ENCODE measurements at places on chromosomes 5 and 9.

- H3K36me3 ChIP-seq, result no peaks in the 10 kb centered on the region
- no peak for DNase-seq
- H3K4me1 ChIP-seq, result no peaks in the 10 kb centered on the region
- no peaks in the 10 kb centered on the region for H3K27me3 ChIP-seq
Measured at GRCh38 chr5:12896086-12896485, 991.8 kb upstream of the CTNND2 start.

- no peaks in the 10 kb centered on the region for H3K36me3 ChIP-seq
- H3K4me1 ChIP-seq, result no peaks in the 10 kb centered on the region
- no peak for DNase-seq
- no peak overlapping the region for H3K27ac ChIP-seq
- H3K4me3 ChIP-seq, result no peak overlapping the region
- no peaks in the 10 kb centered on the region for H3K27me3 ChIP-seq
Measured at GRCh38 chr5:32848681-32849080, 137.6 kb downstream of the NPR3 start.

DNA sequence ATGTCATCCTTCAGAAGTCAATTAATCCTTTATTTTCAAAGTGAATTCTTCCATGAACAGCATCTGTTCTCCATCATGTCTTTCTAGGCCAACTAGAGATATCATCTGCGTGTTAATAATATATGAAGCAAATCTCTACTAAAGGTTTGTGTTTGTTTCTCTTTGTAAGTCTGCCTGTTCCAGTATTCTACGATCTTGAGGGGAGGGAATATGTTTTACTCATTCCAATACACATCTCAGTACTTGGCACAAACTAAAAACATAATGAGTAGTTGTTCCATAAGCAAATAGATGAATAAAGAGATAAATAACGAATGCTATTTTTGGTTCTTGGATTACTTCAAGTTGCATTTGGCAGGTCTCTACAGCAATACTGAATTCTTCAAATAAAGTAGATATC, 470.7 kb upstream of the GRIN3A start:
- no peaks in the 10 kb centered on the region for H3K27me3 ChIP-seq
- no peak overlapping the region for H3K27ac ChIP-seq
- no peaks in the 10 kb centered on the region for H3K36me3 ChIP-seq

DNA sequence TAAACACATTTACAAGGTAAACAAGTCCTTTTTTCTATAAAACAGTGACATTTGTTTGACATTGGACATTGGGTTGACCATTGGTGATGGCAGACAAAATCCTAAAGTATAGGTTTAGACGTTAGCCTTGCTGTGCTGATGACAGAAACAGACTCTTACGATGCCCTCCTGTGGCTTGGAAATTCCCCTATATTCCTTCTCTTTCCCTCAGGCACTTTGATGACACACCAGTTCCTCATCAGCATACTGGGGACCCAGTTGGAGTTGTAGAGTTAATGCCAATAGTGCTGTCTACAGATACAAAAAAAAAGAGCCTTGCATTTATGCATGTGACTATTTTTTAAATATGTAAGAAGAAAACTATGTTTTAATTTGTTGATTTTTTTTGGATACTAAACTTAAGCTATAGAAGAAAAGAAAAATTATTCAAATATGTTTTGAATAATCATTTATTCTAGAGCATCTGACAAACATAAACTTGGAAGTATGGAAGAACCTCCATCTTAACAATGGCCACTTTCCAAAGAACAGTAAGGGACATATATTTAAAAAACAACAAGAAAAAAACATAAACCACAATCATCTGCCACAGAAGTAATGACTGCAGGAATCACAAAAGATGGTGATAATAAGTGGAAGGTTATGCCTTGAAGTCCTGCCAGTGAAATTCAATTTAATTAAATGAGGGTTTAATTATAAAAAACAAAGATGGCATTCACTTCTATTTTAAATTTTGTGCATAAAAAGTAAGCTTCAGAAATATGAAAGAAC, 75.6 kb upstream of the SNCAIP start:
- H3K27ac ChIP-seq, result no peak overlapping the region
- H3K36me3 ChIP-seq, result no peaks in the 10 kb centered on the region
- no peak overlapping the region for H3K4me3 ChIP-seq

GRCh38 chr9:111436571-111436970, 47.6 kb downstream of the ECPAS start:
- no peak for DNase-seq
- H3K27ac ChIP-seq, result no peak overlapping the region
- no peaks in the 10 kb centered on the region for H3K4me1 ChIP-seq
- peaks cover 29% of the 10 kb centered on the region for H3K36me3 ChIP-seq

DNA sequence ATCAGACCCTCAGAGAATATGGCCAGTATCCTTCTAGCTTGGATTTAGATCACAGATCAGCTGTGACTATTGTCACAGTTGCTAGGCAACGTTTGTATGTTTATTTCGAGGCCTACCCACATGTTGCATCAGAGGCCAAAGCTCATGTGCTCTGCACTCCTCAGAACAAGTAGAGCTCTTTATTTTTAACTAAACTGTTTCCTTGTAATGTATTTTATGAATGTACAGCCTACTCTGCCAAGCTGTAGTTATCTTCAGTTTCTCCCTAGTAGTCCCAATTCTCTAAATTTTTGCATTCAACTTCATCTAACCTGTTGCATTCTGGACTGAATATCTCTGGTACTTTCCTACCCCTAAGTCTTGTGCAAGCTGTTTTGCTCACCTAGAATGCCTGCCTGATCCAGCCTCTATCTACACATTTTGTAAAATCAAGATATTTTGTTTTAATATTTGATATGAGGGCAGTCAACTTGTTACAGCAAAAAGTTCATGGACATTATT, 52.8 kb downstream of the CAST start:
- no peaks in the 10 kb centered on the region for H3K27me3 ChIP-seq
- peak; percentile 16 for DNase-seq
- H3K4me1 ChIP-seq, result peaks cover 29% of the 10 kb centered on the region
- H3K27ac ChIP-seq, result peak overlapping the region; percentile 63

GRCh38 chr9:17752021-17752420, 173.2 kb downstream of the SH3GL2 start:
- DNase-seq, result no peak
- H3K4me1 ChIP-seq, result no peaks in the 10 kb centered on the region
- no peak overlapping the region for H3K4me3 ChIP-seq
- no peaks in the 10 kb centered on the region for H3K27me3 ChIP-seq

GRCh38 chr9:124014211-124014955, 2.8 kb downstream of the LHX2 start:
- H3K27ac ChIP-seq, result no peak overlapping the region
- peaks cover 8% of the 10 kb centered on the region for H3K36me3 ChIP-seq
- DNase-seq, result no peak
- peaks cover 56% of the 10 kb centered on the region for H3K27me3 ChIP-seq
- peaks cover 60% of the 10 kb centered on the region for H3K4me1 ChIP-seq

DNA sequence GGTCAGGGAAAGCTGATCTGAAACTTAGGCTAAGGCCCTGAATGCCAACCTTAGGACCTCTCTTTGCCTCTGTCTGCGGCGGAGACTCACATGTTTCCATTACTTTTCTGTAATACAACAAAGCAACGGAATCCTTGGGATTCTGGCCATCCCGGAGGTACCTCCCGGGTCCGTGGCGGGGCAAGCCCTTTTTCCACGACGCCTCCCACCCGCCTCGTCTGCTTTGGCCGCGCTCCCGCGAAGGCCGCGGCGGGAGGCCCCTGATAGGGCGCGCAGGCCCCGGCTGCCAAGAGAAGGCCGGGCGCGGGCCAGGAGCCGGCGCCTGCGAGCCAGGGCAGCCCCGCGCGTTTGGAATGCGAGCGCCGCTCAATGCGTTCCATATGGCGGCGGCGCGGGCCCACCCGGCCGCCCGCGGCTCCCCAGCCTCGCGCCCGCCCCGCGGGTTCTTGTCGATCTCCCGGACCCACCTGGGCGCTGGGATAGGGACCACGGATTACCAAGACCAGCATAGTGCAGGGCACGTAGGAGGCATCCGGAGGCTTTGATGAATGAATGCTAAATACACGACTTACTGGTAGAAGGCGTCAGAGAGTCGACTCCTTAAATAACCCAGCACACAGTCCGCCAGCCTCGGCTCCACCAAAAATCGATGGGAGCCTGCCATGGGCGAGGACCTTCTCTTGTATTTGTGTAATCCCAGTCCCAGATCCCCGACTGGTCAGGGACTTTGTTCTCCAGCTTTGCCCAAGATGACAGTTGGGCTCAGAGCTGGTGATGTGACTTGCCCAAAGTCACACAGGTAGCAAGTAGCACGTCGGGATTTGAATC, 17.5 kb upstream of the PHF19 start:
- H3K4me3 ChIP-seq, result no peak overlapping the region

DNA sequence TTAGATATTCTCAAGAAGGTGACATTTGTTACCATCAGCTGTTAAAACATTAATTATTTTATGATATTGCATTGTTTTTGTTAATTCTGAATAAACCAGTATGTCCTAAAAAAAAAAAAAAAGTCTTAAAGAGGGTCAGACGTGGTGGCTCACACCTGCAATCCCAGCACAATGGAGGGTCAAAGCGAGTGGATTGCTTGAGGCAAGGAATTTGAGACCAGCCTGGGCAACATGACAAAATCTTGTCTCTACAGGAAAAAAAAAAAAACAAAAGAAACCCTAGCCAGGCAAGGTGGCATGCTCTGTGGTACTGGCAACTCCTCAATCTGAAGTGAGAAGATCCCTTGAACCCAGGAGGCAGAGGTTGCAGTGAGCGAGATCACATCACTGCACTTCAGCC, 46.8 kb downstream of the CYLC2 start:
- no peaks in the 10 kb centered on the region for H3K36me3 ChIP-seq
- no peak for DNase-seq
- no peaks in the 10 kb centered on the region for H3K4me1 ChIP-seq
- H3K4me3 ChIP-seq, result no peak overlapping the region
- H3K27ac ChIP-seq, result no peak overlapping the region

DNA sequence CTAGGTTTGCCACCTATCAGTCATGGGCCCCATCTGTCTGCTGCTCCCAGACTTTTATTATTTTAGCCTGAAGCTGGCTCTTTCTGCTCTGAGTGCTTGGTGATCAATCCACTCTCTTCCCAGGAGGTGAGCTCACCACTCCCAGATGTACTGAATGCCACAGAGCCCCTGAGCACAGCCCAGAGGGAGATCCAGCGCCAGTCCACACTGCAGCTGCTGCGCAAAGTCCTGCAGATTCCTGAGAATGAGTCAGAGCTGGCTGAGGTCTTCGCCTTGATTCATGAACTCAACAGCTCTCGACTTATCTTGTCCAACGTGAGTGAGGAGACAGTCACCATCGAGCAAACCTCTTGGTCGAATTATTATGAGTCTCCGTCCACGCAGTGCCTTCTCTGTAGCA, 36.0 kb downstream of the HMGXB3 start:
- peaks cover 55% of the 10 kb centered on the region for H3K36me3 ChIP-seq
- H3K4me3 ChIP-seq, result no peak overlapping the region
- H3K27me3 ChIP-seq, result no peaks in the 10 kb centered on the region
- DNase-seq, result no peak

GRCh38 chr5:116315531-116315930, 230.7 kb downstream of the COMMD10 start:
- peaks cover 68% of the 10 kb centered on the region for H3K36me3 ChIP-seq
- peaks cover 4% of the 10 kb centered on the region for H3K4me1 ChIP-seq
- no peak overlapping the region for H3K27ac ChIP-seq
- DNase-seq, result no peak
- no peak overlapping the region for H3K4me3 ChIP-seq

DNA sequence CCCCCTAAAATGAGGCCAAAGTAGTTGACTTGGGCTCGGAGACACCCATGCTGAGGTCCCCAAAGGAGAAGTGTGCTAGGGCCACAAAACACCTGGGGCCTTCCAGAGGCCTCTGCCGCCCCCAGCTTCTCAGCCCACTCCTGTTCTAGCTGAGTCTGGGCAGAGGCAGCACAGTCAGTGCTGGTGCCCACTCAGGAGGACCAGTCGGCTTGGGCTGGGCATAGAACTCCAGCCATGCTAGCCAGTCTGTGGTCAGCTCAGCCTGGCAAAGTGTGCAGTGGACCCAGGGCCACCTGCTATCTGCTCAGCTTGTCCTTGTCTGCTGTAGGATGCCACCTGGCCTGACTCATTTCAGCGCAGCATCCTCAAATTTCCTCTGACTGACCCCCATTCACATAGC, 254.6 kb downstream of the FSTL4 start:
- H3K4me1 ChIP-seq, result no peaks in the 10 kb centered on the region
- peaks cover 14% of the 10 kb centered on the region for H3K27me3 ChIP-seq
- DNase-seq, result no peak
- H3K36me3 ChIP-seq, result no peaks in the 10 kb centered on the region
- no peak overlapping the region for H3K4me3 ChIP-seq

- peaks cover 8% of the 10 kb centered on the region for H3K27me3 ChIP-seq
- H3K36me3 ChIP-seq, result peaks cover 4% of the 10 kb centered on the region
- DNase-seq, result no peak
- H3K4me3 ChIP-seq, result no peak overlapping the region
- H3K27ac ChIP-seq, result no peak overlapping the region
Measured at GRCh38 chr9:83489961-83490360, 48.2 kb downstream of the FRMD3 start.

- H3K36me3 ChIP-seq, result no peaks in the 10 kb centered on the region
- no peak overlapping the region for H3K4me3 ChIP-seq
Measured at GRCh38 chr5:141479776-141480175, 4.0 kb downstream of the PCDHGC3 start.
